ENCODE measurements at places on chromosomes 5 and 9. TPM values are rescaled to one million over a fixed set of nuclear protein-coding genes. Genes with fewer than 3 reads are reported as not detected.
A peak's percentile ranks its signal among the peaks of the same experiment; 100 is the strongest.

The HMCN2 gene
- total RNA-seq: not detected

The SYK gene
- total RNA-seq: 0.13 TPM

The MAP1B gene
- not detected for total RNA-seq

The PCDHA11 gene
- total RNA-seq: not detected

The ENTPD2 gene
- not detected for total RNA-seq

The FOXD4L6 gene
- total RNA-seq: not detected

The GCNT4 gene
- 1.9 TPM for total RNA-seq

The CCNG1 gene
- 129 TPM for total RNA-seq

The CMYA5 gene
- 0.40 TPM for total RNA-seq

The GRM6 gene
- total RNA-seq: not detected

The RPP25L gene
- 23.2 TPM for total RNA-seq

The FBXL17 gene
- 6.6 TPM for total RNA-seq

DNA sequence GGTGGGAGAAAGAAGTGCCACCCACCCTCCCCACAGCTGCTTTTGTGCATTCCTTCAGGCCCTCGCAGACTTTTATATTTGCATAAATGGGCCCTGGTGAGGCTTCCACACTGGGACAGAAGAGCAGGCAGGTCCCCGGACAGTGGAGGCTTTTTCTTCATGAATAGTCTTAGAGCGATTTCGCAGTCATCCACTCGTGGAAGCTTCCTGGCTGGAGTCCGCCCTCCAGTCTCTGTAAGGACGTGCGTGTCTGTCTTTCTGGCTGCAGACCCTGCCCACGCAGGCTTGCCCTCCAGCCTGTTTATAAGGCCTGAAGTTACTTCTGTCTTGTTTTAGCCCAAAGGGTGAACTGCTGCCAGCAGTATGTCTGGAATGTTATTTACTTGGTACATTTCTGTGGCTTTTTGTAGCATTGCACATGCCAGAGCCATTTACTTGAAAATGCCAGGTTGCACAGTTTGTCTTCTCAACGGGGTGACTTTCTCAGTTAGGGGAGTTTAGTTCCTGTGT is 195.7 kb downstream of the AOPEP start:
- H3K36me3 ChIP-seq: no peaks in the 10 kb centered on the region
- H3K4me3 ChIP-seq: no peak overlapping the region

DNA sequence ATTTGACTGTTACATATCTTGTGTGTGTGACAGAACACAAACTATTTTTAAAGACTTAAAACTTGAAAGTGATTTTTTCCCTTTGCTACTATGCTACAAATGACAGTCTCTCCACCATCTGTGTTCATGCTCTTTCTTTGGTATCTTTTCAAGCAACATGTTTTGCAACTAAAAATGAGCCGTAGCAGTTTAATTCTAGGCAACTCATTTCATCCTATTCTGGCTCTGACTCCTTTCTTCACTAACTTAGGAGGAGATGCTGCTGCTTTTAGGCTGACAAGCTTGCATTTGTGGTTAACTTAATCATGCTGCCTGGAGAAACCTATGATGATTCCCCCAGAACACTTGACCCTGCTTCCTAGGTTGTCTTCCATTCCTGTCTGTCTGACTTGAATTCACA is 100.6 kb downstream of the HACD4 start:
- peaks cover 25% of the 10 kb centered on the region for H3K36me3 ChIP-seq
- no peak overlapping the region for H3K27ac ChIP-seq
- H3K4me3 ChIP-seq: no peak overlapping the region
- DNase-seq: no peak
- no peaks in the 10 kb centered on the region for H3K27me3 ChIP-seq

GRCh38 chr5:5711112-5711511 is 288.6 kb downstream of the ICE1 start:
- H3K27ac ChIP-seq: no peak overlapping the region
- DNase-seq: no peak
- no peak overlapping the region for H3K4me3 ChIP-seq
- no peaks in the 10 kb centered on the region for H3K36me3 ChIP-seq
- no peaks in the 10 kb centered on the region for H3K27me3 ChIP-seq

- peaks cover 14% of the 10 kb centered on the region for H3K4me1 ChIP-seq
- no peaks in the 10 kb centered on the region for H3K36me3 ChIP-seq
- DNase-seq: no peak
- no peak overlapping the region for H3K4me3 ChIP-seq
- H3K27me3 ChIP-seq: no peaks in the 10 kb centered on the region
Measured at GRCh38 chr9:2230362-2230761, 215.2 kb downstream of the SMARCA2 start.

DNA sequence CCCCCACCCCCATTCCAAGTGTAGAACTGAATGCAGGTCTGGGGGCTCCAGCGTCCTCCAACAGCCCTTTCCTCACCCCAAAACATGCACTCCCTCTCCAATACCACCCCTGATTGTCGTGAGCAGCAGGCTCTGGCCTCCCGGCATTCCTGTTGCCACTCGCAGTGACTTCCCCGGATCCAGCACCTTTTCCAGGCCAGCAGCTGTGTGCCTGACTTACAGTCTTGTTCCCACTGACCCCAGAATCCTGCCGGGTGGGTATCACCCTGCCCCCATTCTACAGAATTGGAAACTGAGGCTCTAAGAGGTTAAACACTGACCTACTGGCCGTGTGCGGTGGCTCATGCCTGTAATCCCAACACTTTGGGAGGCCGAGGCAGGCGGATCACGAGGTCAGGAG is 127.2 kb downstream of the OLFM1 start:
- H3K27ac ChIP-seq: no peak overlapping the region
- no peak overlapping the region for H3K4me3 ChIP-seq
- no peak for DNase-seq
- no peaks in the 10 kb centered on the region for H3K36me3 ChIP-seq

DNA sequence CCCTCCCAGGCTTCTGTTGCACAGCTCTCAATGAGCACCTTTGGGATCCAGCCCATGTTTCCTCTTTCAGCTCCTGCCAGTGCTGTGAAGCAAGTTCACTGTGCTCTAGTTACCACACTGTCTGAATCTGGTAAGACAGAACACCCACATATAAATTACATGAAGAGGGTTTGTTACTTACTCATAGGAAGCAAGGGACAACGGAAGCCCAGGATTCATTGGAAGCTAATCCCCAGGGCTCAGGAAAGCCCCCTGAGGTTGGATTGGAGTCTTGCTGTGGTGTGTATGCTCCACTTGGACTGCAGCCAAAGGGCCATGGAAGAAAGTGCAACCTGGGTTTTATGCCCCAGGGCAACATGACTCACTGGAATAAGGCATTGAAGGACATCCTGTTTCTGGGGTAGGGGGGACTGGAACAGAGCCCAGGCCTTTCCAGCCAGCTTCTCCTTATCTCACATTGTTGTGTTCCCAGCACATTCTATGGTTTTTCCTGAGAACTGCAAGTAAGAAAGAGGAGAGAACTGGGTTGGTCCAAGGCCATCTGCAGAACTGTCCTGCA is 15.6 kb upstream of the CLK4 start:
- no peak overlapping the region for H3K27ac ChIP-seq
- H3K4me3 ChIP-seq: no peak overlapping the region
- H3K36me3 ChIP-seq: no peaks in the 10 kb centered on the region
- H3K4me1 ChIP-seq: no peaks in the 10 kb centered on the region

- no peaks in the 10 kb centered on the region for H3K27me3 ChIP-seq
- no peak overlapping the region for H3K27ac ChIP-seq
- no peaks in the 10 kb centered on the region for H3K4me1 ChIP-seq
- DNase-seq: no peak
- H3K4me3 ChIP-seq: no peak overlapping the region
Measured at GRCh38 chr5:128904805-128905567, 60.3 kb upstream of the SLC27A6 start.

DNA sequence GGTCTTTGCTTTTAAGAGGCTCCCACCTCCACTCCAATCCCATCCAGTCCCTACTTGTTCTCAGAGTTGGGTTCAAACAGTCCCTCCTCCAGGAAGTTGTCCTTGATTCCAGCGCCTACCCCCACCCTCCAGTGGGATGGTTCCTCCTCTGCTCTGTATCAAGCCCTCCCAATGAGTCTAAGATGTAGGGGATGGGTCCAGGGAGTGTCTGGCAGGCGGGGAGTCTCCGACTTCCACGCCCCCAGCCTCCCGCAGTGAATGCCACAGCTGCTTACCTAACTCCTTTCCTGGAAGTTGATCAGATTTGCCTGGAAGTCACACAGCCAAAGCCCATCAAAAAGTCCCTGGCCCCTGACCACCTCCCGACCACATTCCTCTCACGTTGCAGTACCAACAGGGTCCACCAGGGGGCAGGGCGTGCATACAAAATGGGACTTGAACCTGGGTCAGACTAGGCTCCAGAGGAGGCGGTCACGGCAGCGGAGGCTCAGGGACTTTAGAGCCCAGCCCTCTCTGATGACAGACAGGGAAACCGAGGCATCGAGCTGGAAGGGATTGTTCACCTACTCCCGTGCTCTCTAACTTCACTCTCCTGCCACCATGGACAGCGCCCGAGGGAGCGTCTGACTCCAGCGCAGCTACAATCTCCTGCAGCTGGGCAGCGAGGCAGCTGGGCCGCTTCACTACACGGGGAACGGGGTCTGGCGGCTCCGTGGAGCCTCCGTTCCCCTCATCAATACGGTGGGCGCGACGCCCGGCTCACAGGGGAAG is 25.0 kb upstream of the TDRD7 start:
- H3K4me1 ChIP-seq: peaks cover 21% of the 10 kb centered on the region
- peaks cover 23% of the 10 kb centered on the region for H3K27me3 ChIP-seq
- peak; percentile 80 for DNase-seq

DNA sequence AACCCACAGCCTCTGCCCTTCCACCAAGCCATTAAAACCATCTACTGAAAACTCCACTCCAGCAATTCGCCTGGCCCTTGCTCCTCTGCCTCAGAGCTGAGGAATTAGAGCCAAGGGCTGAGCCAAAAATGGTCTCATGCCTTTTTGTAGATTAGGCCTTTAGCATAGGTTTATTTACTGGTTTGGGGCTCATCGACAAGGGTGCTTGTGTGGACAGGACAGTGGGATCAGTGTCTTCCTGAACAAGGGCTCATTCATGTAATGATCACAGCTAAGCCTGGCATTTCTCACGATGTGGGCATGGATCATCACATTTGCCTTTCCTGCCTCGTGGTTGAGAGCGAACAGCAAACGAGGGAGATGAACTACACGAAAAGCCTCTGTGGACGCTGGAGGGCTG is 59.2 kb upstream of the PHF24 start:
- no peaks in the 10 kb centered on the region for H3K36me3 ChIP-seq
- no peak for DNase-seq
- no peak overlapping the region for H3K27ac ChIP-seq
- H3K4me1 ChIP-seq: no peaks in the 10 kb centered on the region
- H3K27me3 ChIP-seq: peaks cover 35% of the 10 kb centered on the region

DNA sequence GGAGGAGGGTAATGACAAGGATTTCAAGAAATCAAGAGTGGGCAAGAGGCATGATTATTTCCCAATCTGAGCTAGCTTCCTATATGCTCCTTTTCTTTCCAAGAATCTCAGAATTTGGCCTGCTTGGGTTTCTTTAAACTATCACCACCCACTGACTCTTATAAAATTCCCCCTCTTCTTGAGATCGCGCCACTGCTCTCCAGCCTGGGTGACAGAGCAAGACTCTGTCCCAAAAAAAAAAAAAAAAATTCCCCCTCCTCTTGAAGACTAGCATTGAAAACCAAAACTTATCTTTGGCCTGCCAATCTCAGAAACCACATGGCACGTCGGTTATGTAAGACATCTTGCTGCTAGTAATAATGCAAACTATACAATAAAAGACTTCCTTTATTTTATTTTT is 3.4 kb upstream of the DMXL1 start:
- H3K4me3 ChIP-seq: no peak overlapping the region
- no peak for DNase-seq
- no peak overlapping the region for H3K27ac ChIP-seq
- peaks cover 2% of the 10 kb centered on the region for H3K36me3 ChIP-seq

GRCh38 chr5:90408571-90409317 is 812 bp downstream of the CETN3 start:
- peaks cover 11% of the 10 kb centered on the region for H3K4me1 ChIP-seq
- no peak for DNase-seq
- H3K27ac ChIP-seq: no peak overlapping the region
- no peak overlapping the region for H3K4me3 ChIP-seq
- no peaks in the 10 kb centered on the region for H3K27me3 ChIP-seq
- peaks cover 19% of the 10 kb centered on the region for H3K36me3 ChIP-seq

DNA sequence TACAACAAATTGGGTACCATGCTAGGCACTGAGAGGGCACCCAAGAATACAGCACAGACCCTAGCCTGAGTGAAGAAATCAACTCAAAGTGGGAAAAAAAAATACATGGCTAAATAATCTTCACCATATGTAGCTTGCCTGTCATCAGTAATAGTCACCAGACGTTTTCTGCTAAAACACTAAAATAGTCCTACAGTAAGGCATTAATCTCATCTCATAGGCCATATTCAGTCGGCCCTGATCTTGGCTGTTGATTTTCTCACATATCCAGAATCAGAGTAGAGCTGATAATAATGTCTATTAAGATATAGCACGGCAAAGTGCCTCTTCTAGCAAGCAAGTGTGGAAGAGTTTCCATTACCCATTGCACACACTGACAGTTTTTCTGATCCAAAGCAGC is 322.1 kb upstream of the SLC30A5 start:
- no peak overlapping the region for H3K27ac ChIP-seq
- H3K27me3 ChIP-seq: peaks cover 5% of the 10 kb centered on the region
- no peak for DNase-seq
- no peaks in the 10 kb centered on the region for H3K4me1 ChIP-seq
- no peak overlapping the region for H3K4me3 ChIP-seq

GRCh38 chr9:33795819-33796218 is 458 bp downstream of the PRSS3 start:
- H3K27ac ChIP-seq: no peak overlapping the region
- H3K4me1 ChIP-seq: no peaks in the 10 kb centered on the region
- peaks cover 45% of the 10 kb centered on the region for H3K27me3 ChIP-seq
- no peak for DNase-seq
- no peaks in the 10 kb centered on the region for H3K36me3 ChIP-seq
